ENCODE measurements at places on chromosomes 7 and 10.

DNA sequence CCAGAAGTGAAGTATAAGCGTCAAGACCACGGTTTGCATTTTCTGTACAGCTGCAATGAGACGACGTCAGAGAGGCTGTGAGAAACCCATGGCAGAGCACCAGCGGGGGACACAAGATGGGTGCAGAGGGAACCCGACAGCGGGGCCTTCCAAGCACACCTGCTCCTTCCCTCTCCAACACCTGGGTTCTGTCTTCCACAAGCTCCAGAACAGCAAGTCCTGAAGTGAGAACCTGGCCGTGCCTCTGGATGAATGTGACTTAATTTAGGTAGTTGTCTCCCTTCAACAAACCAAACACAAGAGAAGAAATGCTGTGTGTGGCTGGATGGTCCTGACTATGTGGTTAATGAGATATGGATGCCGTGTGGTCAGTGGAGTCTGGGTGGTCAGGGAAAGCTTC, 76.1 kb downstream of the ADAM12 start:
- DNase-seq, result no peak

GRCh38 chr10:99562631-99563030, 29.9 kb downstream of the NKX2-3 start:
- no peak for DNase-seq

GRCh38 chr7:55526329-55526728, 46.0 kb downstream of the VOPP1 start:
- DNase-seq, result no peak

DNA sequence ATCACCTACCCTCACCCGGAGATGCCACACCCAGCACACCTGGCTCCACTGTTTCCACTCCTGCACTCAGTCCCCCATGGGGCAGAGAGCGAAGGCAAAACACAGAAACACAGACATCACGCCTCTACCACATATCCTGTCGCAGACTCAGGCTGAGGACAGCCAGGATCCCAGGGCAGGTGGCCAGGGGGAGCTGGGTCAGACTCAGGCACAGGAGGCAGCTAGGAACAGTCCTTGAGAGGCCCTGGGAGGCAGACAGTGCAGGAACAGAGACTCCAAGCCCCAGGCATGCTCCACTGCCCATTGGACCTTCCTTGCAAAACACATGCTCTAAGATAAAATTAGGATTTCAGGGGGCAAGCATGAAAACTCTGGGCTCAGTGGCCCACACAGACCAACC, 154.4 kb upstream of the C7orf33 start:
- DNase-seq, result no peak

GRCh38 chr10:14665304-14665703, 109.4 kb downstream of the FAM107B start:
- no peak for DNase-seq

- DNase-seq, result no peak
Measured at GRCh38 chr7:47739301-47739875, 157.5 kb upstream of the TNS3 start.

- no peak for DNase-seq
Measured at GRCh38 chr7:47349401-47349800, 232.5 kb downstream of the TNS3 start.

GRCh38 chr7:121953601-121954000, 80.6 kb downstream of the PTPRZ1 start:
- DNase-seq, result no peak

DNA sequence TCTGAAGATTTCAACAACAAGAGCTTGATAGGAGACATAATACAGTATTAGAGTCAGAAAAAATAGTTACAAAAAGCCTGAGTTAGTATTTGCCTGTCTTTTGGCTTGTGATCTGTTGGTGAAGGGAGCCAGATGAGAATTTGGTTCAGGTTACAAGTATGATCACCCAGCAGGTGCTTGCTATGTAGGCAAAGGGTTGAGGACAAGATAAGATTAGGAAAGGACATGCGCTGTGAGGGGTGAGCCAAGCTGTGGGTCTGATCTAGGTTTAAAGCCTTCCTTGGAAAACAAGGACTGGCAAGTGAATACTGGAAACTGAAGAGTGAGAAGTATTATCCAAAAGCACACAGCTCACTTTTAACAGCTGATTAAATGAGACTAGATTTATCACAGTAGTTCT, 28.7 kb upstream of the CD36 start:
- DNase-seq, result no peak

DNA sequence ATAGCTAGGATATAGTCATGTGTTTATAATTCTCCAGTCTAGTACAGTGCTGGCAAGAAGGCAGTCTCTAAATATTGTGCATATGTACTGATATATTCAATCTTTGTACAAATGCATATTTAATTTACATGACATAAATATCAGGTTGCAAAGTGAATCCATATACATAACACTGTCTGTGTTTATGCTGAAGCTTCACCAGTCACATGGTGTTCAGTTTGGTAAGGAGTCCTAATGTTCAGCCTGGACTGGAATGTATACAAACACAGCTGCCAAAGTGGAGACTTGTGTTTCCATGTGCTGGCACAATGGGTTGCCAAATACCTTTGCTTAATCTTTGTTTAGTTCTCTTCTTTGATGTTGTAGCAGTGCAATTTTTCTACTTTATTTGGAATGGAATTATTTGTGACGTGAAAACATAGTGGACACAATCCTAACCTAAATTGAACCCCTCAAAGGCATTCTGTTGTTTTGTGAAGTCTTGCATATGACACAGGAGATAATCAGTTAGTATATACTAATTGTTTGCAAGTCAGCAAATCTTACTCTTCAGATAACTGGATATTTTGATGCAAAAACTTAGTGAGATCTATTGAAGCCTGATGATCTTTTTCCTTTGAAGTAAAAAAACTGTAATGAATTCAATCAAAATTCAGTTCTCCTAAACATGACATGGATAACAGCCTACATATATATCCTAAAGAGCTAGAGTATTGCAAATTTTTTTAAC, 17.3 kb upstream of the ARL4A start:
- no peak for DNase-seq

- no peak for DNase-seq
Measured at GRCh38 chr10:51266496-51266895, 192.2 kb downstream of the PRKG1 start.

DNA sequence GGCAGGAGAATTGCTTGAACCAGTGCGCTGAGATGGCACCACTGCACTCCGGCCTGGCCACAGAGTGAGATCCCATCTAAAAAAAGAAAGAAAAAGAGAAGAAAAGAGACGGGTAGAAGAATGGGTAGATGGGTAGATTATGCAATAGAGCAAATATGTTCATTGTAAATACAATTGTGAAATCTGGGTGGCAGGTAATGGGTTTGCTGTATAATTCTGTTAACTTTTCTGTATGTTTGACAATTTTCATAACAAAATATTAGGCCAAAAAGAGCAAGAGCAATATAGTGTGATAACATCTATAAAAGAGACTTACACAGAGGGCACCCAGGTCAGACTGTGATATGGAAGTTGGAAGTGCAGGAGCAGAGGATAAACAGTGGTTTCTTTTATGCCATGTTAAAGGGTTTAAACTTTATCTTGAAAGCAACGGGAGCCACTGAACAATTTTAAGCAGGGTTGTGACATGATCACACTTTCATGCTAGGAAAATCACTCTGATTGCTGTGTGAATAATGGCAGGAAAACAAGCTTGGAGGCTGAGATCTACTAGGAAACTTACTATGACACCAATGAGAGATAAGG, 6.7 kb upstream of the COL28A1 start:
- no peak for DNase-seq

DNA sequence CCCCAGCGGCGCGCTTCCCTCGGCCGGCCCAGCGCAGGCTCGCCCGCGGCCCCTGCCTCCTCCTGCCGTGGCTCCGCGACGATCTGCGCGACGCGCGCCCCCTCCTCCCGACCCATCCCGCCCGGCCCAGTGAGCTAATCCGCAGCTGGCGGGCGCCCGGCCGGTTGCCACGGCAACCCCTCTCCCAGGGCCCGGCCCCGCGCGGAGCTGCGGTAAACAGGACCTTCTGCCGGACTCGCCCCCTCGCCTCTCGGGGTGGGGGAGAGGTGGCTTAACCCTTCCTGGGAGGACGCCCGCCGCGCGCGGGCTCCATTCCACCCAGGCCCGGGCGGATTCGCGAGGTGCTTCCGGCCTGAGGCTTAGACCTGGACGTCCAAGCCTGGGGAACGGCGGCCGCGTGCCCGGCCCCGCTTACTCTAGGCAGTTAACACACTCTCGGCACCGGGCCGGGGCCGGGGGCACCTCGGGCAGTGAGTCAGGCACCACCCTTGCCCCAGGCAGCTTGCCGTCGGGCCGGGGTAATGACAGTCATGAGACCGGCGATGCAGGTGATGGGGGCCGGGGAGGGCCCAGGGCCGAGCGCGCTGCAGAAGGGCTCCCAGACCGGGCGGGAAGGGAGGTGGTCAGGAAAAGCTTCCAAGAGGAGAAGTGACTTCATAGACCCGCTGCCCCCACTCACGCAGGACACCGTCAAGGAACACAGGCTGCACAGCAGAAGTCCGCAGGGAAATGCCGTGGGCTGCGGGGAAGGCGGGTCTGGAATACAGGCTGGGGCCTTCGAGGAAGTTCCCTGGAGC, at the start of gene DENND2A:
DENND2A (minus strand) TSS at position 87 of the 797 bp plus-strand sequence. CDS start 38,416 bp downstream, outside the sequence.
- DNase-seq, result no peak

- DNase-seq, result no peak
Measured at GRCh38 chr10:132470410-132471124, 67.0 kb upstream of the INPP5A start.

DNA sequence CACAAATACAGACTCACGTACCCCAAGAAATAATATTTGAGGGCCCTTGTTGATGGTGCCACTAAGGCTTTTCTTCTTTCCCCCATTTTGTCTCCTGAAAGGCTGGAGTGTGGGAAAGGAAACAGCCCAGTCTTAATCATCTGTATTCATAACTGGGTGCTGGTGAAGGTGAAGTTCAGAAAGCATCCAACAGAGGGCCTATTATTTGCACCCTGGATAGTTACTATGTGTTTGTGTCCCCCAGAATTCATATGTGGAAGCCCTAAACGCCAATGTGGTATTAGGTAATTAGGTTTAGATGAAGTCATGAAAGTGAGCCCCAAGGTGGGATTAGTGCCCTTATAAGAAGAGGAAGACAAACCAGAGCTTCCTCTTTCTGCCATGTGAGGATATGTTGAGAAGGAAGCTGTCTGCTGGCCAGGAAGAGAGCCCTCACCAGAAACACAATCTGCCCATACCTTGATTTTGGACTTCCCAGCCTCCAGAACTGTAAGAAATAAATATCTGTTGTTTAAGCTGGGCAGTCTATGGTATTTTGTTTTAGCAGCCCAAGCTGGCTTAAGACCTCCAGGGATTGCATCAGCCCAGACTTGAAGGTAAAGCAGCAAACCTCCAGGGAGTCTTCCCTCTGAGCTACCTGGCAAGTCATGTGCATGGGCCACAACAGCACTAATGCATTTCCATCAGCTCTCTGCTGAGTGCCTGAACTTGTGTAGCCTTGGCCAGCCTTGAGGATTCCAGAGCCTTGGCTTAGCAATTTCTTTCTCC, 90.0 kb upstream of the ADRB1 start:
- no peak for DNase-seq

GRCh38 chr7:117084286-117084685, 131.0 kb downstream of the ST7 start:
- DNase-seq, result no peak

DNA sequence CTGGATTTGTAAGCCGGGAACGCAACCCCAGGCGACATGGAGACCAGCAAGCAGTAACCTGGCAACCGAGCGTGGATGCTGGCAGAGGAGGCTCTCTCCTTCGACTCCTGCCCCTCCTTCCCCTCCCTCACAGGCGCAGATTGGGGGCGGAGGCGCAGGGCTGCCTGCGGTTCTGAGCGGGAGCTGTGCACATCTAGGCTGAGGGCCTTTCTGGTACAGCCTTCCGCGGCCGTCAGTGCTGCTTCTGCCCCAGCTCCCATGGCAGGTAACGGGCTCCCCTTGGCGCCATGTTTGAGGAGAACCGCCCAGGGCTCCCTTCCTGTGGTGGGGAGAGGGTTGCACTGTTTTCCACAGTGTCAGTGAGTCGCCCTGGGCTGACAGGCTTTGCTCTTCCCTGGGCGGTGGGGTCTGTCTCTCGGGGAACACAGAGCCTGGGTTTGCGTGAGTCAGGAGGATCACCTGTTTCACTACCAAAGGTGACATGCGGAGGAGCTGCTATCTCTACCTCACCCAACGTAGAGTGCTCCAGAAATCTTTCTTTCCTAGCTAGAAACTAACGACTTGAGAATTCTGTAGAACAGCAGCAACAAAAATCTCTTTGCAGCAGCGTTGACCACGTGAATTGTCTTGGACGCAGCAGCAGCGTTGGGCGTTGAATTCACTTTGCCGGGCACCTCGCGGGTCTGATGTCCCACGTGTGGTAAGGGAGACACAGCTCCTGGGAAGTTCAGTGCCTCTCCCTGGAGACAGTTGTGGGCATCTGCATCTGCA, 154.8 kb upstream of the COBL start:
- DNase-seq, result no peak

- no peak for DNase-seq
Measured at GRCh38 chr10:14926722-14927416, 27.0 kb downstream of the DCLRE1C start.

GRCh38 chr10:127776816-127777215, 39.8 kb downstream of the FOXI2 start:
- no peak for DNase-seq

DNA sequence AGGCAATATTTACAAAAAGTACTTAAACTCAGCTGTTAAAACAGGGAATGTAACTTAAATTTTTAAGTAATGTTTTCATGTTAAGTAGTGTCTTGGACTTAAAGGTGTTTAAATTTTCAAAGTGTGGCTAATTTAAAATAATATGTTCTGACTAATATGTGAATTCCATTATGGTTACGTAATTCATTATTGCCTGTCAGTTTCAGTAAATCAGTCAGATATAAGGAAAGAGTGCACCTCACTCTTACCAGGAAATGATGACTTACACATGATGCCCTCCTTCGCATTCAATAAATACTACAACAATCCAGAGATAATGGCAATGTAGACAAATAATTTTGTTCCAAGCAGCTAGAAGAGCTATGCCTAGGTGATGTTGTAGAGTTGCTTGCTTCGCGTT, 69.0 kb upstream of the WNT16 start:
- DNase-seq, result no peak

DNA sequence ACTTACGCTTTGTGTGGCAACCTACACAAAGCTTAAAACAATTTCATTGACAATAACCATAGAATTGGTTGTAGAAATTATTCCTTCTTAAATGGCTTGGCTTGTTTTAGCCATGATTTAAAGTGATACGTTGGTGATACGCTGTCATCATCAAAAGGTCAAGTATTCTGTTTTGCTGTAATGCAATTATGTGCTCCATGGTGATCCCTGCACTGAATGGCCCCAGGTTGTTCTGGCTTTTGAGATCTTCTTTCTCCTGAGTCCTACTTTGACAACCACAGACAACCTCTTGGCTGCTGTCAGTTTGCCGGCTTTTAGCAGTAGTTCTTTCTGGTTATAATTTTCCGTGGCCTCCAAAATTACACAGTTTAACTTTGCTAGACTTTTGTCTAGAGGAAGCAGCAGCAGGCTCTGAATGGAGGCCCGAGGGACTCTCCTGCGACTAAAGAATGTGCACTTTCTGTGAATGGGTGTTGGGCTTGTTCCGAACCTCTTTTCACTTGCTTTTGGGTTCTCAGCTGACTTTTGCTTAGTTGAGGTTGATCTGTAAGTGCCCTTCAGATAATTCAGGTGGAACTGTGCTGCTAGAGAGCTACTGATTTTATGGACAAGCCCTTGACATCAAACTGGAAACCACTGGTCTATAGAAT, 104.7 kb downstream of the TMEM178B start:
- no peak for DNase-seq

GRCh38 chr7:150990416-150991186, at the start of gene NOS3:
NOS3 (plus strand) TSS chr7:150991017; CDS start chr7:150993804, 2,787 bp downstream.
- DNase-seq, result no peak

GRCh38 chr10:89645742-89646172, 715 bp upstream of the PANK1 start:
- no peak for DNase-seq

- DNase-seq, result no peak
Measured at GRCh38 chr7:122518488-122518887, 180.4 kb downstream of the RNF133 start.

GRCh38 chr10:91537614-91538383, 95.1 kb downstream of the PPP1R3C start:
- no peak for DNase-seq
